BJ (cell line): ENCODE measurements at places on chromosomes 12 and 14. TPM values are rescaled to one million over a fixed set of nuclear protein-coding genes. Genes with fewer than 3 reads are reported as not detected.

Gene GALNT6
- polyA plus RNA-seq, result 27.7 and 47.1 TPM in 2 replicates

Gene CCDC38
- polyA plus RNA-seq, result not detected in 2 replicates

DNA sequence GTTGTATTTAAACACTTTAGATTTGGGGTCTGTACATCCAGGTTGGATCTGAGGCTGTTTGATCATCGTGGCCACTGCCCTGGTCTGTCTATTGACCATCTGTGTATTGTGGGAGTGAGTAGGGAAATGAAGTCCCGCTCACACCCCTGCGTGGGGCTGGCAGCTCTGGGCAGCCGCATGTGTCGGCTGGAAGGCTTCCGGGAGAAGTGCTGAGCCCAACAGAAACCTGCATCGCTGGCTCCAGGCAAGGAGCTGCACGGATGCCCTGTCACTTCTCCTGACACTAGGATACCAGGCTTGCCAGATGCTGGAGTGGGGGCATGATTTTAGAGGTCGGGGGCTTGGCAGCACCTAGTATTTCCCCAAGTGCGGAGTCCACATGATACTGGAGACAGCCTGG, 93.6 kb downstream of the PHETA1 start:
- no peak for DNase-seq

GRCh38 chr14:104442107-104442551, 137.4 kb upstream of the C14orf180 start:
- DNase-seq, result no peak

DNA sequence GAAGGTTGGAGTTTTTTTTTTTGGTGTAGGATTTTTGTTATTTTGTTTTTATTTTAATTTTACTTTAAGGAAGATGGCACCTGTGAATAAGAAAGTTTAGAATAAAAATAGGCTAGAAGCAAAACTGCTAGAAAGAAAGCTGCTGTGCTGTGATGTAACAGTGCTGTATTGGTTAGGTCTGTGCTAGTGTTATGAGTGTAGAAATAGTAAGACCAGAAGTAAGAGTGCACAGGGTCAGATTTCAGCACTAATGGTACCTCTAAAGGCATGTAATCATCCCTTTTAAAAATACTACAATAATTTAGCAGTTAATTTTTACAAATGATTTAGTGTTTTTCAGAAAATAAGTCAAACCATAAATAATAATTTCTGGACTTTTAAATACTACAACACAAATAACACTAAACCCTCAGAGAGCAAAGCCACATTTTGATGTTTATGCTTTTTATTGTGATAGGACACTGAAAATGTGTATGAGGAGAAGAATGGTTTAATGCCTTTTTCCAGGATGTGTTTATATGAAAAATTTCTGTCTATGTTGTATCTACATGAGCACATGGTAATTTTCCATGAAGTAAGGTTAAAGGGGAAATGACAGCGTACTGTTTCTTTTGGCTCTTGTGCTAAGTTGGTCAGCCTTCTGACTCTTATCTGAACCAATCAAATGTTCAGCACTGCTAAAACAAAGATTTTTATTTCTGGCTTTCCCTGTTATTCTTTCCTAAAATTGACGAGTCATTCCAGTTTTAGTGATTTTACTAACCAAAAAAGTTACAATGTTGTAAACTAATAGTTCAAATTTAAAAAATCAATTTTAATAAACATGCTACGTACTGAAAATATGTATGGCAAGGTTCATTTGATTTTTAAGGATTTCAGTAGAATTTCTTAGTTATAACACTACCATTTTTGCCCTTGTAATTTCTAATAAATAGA, 96.1 kb downstream of the PPHLN1 start:
- peak; percentile 8 for DNase-seq

DNA sequence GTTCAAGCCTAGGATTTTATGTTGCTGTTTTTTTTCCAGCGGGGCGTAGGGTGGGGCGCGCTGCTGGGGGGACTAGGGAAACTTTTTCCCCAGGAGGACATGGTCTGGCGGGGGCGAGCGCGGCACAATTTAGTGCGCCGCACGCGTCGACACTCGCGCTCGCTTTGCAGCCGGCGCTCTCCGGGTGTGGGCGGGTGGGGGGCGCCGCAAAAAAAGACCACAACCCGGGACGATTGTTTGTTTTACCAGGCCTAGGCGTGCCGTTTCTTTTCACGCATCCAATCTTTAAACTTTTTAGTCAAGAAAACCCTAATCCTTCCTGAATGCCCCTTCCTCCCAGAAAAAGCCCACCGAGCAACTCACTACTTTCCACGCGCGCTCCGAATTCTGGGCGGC, 865 bp upstream of the ZFP36L1 start:
- DNase-seq, result no peak

DNA sequence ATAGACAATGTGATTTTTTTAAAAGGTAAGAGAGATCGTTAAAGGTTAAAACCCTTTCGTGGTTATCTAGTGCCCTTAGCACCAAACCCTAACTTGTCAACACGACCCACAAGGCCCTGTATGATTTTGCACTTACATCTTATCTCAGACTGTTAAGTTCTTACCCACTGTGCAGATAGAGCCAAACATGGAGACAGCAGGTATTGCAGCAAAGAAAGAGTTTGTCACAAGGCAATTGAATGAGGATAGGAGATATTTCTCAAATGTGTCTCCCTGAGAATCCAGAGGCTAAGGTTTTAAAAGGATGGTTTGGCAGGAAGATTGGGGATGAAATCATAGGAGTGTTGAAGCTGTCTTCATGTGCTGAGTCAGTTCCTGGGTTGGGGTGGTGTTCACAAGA, 313.4 kb downstream of the AEBP2 start:
- DNase-seq, result no peak
